ENCODE measurements at places on chromosomes 1 and 21.

GRCh38 chr21:36113647-36114428, 21.0 kb upstream of the CBR3 start:
- no peak for DNase-seq

- DNase-seq, result no peak
Measured at GRCh38 chr1:229381234-229381633, 38.4 kb upstream of the CCSAP start.

DNA sequence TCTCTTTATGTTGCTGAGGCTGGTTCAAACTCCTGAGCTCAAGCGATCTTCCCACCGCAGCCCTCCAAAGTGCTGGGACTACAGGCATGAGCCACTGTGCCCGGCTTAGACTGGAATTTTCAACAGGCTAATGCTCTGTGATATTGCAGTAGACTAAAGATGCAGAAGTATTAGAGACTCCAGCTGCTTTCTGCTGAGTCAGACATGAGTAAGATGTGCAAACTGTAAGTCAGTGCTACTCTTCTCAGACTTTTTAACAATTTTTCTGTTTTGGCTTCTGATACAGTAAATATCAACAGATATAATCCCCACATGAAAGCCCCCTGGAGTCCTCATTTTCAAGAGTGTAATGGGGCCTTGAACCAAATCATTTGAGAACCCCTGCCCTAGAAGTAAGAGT, 29.3 kb upstream of the NLRP3 start:
- no peak for DNase-seq

DNA sequence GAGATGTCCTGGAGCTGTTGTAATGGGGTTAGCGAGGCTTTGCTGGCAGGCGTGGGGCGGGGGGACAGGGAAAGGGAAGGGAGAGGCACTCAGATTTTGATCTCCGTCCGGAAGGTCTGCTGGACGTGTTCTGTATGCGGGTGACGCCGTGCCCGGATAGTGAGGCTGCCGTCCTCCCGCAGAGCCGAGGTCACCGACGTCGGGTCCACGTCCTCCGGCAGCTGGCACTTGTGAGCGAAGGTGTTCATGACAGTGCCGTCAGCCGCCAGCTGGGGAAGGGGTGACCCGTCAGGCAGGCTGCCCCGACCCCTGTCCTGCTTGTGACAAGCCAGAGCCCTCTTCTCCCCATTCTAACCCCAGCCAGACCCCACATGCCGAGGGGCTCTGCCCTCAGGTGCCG, 2.4 kb downstream of the HSPB7 start:
- no peak for DNase-seq

DNA sequence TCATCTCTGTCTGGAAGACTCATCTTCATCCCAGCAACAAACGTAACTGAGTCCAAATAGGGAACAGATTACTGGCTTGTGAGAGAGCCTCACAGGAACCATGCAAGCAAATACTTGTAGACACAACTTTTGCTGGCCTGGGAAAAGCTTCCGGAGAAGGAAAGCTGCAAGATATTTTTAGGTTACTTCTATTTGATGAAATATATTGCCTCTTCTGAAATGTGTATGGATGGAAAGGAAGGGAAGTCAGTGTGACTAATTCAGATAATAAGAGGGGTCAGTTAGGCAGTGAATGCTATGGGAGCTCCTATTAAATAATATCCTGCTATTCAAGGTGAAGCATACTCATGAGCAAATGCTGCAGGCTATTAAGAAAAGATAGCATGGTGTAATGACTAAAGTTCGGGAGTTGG, 20.4 kb upstream of the FGGY start:
- no peak for DNase-seq
